ENCODE measurements at places on chromosomes 6 and 20.
A peak's percentile ranks its signal among the peaks of the same experiment; 100 is the strongest.

DNA sequence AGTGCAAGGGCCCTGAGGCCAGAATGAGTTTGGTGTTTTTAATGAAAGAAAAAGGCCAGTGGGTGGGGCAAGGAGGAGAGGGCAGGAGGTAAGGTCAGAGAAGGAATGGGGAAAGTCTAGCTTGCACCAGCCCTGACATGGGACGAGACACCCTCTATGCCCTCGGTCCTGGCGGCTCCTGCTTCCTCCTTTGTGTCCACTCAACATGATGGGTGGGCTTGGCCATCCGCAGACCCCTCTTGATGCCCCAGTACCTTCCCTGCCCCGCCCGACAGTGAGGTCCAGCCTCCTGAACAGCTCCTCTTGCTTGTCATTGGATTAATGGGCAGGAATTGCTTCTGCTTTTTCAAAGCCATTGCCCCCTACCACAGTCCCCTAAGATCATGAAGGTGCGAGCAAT lies 33.6 kb upstream of the ANGPT4 start:
- DNase-seq, result no peak

- no peak for DNase-seq
Observed at GRCh38 chr20:15710636-15711035, 862.6 kb downstream of the KIF16B start.

- no peak for DNase-seq
Observed at GRCh38 chr6:137552809-137553208, 58.6 kb upstream of the OLIG3 start.

- DNase-seq, result no peak
Observed at GRCh38 chr6:105943514-105943913, 142.6 kb upstream of the PRDM1 start.

- DNase-seq, result no peak
Observed at GRCh38 chr20:25308083-25308491, 60.2 kb downstream of the PYGB start.

DNA sequence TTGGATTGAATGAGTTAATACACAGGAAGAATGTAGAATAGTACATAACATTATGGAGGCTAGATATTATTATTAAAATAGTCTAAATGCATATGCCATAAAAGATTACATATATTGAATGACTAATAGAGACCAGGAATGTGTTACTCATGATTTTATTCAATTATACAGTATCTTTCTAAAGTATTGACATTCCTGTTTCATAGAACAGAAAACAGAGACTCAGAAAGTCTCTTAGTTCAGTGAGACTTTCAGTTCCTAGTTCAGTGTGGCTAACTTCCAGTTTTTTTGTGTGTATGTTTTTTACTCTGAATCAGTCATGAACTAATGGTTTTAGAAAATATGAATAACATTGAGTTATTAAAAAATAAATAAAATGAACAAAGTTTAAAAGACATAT lies 34.6 kb upstream of the TMEM244 start:
- DNase-seq, result no peak

DNA sequence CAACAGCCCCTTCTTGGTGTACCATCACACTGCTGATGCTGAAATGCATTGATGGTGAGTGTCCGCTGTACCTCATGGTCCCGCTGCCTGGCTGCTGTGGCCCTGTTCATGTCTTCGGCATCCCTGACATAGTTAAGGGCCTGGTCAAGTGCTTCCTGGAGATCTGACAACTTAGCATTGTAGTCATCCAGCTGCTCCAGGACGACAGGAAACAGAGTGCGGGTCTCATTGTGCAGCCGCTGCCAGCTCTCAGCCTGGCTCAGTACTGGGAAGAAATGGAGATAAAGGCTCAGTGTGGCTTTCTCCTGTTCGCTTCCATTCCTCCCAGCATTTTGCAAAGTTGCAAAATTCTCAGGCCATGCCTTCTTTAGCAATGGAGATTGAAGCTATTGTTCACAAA lies 81.8 kb downstream of the LAMA4 start:
- no peak for DNase-seq

- no peak for DNase-seq
Observed at GRCh38 chr6:7580537-7580926, 9.5 kb upstream of the SNRNP48 start.

DNA sequence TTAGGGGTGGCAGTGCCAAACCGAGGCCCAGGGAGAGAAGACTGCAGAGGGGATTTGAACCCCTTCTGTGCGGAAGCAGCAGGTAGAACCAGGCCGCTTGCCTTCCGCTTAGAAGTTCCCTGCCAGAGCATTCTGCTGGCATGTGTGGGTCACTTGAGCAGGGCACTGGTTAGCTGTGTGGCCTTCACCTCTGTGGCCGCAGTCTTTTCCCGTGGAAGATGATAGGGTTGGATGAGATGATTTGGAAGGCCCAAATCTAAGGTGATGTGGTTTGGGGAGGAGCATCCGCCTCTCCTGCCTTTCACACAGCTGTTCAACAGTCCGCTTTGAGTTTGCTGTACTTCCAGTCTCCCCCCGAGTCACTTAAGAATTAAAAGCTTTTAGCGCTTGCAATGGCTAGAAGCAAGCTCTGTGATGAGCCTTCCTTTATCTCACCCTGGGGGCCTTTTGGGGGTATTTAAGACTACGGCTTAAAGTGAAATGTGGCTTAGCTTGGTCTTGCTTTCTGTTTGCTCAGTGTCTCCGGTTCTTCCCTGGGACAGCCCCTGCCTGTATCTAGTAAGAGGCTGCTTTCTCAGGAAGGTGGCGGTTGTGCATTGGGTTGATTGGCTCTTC lies 743 bp downstream of the CMTR1 start:
- DNase-seq, result peak; percentile 47

DNA sequence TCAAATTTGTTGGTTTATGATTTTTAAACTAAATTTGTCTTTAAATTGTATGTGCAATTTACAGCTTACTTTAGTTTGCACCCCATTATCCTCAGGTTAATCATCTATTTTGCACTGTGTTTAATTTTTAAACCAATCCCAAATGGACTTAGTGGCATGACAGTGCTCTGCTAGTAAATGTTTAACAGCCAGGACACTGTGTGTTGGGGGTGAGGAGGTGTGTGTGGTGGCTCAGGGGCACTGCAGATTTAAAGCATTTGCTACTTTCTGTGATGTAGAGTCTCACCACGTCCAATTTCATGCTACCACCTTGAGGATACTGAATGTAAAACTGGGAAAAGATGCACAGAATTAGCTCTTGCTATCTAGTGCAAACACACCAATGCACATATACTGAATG lies 225.7 kb downstream of the HAO1 start:
- no peak for DNase-seq

DNA sequence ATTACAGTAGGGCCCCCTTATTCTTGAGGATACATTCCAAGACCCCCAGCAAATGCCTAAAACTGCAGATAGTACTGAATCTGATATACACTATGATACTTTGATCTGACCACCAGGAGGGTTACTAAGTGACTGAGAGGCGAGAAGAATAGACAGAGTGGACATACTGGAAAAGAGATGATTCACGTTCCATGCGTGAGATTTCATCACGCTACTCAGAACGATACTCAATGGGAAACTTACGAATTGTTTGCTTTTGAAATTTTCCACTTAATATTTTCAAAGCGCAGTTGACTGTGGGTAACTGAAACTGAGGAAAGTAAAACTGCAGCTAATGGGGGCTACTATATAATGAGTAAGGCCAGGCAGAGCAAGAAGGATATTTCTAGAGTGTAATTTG lies 60.8 kb downstream of the STX11 start:
- DNase-seq, result no peak

DNA sequence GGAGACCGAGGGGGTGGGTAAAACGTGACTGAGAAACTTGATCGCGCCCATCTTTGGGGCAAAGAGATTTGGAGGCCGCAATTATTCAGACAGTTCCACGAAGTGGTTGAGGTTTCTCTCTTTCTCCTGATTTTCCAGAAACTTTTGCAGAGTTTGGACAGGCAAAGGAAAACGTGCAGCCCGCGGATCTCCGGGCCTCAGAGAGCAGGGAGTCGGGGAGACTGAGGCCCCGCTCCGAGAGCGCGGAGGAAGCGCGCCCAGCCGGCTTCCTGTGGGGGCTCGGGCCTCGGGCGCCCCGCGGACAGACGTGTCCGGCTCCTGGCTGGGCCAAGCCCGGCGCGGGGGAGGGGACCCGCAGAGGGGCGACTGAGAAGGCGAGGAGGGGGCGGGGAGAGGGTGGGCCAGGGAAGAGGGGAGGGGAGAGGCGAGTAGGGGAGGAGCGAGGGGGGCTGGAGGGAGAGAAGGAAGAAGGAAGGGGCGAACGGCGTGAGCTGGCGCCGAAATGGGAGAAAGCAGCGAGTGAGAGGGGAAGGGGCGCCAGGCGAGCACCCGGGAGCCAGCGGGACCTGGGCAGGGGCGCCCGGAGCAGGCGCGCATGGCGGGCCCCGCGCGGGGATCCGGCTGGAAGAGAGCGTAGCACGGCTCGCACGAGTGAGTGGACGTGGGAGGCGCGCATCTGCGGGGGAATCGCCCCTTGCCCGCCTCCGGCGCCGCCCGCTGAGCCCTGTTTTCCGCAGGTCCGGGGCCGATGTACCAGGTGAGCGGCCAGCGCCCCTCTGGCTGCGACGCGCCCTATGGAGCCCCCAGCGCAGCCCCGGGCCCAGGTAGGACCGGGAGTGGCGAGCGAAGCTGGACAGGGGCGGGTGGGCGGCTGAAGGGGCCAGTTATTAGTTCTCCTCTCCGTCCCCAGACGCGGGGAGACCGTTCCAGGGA lies at the start of gene MDFI:
MDFI (plus strand) TSS at position 467 of the 933 bp plus-strand sequence; CDS start at position 749, 282 bp downstream.
- no peak for DNase-seq

GRCh38 chr6:36666287-36666686 lies 12.2 kb upstream of the CDKN1A start:
- DNase-seq, result no peak

DNA sequence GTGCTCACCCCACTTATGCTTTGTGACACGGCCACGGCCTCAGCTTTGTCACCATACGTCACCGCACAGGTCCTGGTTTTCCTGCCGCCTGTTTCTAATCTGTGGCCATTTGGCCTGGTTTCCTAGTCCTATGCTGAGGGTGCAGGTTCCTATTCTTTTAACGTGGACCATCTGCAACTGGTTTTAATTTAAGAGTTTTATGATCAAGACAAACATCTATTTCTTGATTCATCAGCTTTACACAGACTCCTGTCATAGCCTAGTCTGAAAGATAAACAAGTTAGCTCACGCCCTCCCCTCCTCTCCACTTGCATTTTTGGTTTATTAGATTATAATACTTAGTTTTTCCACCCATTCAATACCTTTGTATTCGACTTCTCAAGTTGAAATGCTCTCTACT lies 97.5 kb upstream of the RPS6KA2 start:
- no peak for DNase-seq

GRCh38 chr6:63507096-63507495 lies 65.2 kb upstream of the LOC128125822 start:
- no peak for DNase-seq

DNA sequence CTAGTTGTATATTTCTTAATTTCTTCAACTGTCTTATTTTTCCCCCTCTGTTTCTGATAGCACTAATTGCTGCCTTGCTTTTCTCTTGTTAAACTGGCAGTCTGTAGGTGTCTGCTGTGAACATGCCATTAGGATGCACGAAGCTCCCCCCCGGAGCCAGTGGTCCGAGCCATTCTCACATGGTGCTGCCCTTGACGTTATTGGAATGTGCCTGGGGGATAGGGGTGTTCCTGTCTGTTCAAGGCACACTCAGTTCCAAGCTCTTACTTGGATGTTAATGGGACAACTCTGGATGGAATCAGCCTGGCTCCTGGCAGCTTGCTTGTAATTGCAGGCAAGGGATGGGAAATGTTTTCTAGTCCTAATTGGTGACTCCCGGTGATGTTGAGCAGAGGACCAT lies 68.4 kb downstream of the RREB1 start:
- no peak for DNase-seq

DNA sequence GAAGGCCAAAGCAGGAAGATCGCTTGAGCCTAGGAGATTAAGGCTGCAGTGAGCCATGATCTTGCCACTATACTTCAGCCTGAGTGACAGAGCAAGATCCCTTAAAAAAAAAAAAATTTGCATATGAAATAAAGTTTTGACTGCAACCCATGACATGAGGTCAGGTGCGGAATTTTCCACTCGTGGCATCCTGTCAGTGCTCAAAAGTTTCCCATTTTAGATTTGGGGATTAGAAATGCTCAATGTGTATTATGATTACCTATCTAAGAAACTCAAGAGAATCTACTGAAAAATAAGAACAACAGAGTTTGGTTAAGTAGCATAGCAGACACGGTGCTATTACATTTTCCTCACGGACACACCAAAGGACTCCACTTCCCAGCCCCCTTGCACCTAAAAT lies 11.7 kb downstream of the SLC23A2 start:
- no peak for DNase-seq

- no peak for DNase-seq
Observed at GRCh38 chr6:17101422-17102257, at the start of gene STMND1. STMND1 (plus strand) TSS chr6:17102050; CDS start chr6:17102258, 208 bp downstream.

- DNase-seq, result peak; percentile 72
Observed at GRCh38 chr6:20404641-20405032, 3.0 kb downstream of the E2F3 start.

DNA sequence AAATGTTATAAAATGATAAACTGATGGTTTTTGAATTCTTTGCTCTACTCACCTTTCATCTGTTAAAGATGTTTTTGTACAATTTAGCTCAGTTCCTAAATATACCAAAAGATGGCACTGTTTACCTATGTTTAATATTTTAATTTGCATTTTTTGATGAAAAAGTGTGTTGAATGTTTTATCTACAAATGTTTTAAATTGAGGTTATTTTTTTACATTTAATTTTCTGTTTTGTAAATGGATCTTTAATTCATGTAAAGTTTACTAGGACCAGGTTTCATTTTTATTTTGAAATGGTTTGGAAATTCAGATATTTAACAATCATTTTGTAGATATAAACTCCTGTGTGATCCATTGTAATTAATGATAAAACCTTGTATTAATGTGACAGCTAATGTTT lies 30.0 kb downstream of the CDKAL1 start:
- DNase-seq, result peak; percentile 24

GRCh38 chr20:16311756-16312155 lies 261.5 kb downstream of the KIF16B start:
- no peak for DNase-seq

DNA sequence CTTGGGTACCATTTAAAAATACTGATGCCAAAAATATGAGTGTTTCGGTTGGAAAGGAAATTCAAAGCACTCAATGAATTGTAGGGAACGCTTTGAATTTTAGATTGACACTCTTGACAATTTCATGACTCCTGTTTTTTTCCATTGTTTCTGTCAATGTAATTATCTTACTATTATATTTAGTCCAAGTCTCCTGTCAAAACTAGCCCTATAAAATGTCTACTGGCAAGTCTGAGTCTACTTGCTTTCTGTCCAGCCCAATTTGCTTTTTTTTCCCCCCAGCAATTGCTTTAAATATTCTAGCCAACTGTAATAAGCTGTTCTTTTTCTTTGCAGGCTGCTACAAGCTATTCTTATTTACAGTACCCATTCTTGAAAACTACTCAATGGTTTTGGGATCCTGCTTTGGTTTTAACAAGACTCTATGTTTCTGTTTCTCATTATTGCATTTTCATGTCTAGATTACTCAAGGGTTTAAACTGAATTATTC lies 1103.9 kb upstream of the GJE1 start:
- no peak for DNase-seq

GRCh38 chr6:168017629-168018028 lies 20.2 kb downstream of the KIF25 start:
- no peak for DNase-seq

GRCh38 chr6:169700296-169700695 lies 1.5 kb downstream of the WDR27 start:
- no peak for DNase-seq

GRCh38 chr6:106124015-106124414 lies 37.9 kb downstream of the PRDM1 start:
- no peak for DNase-seq

Data from CD4-positive, alpha-beta T cell treated with Interleukin-1 beta for 1 hour (primary cell).